Activated CD4-positive, alpha-beta T cell treated with anti-CD3 and anti-CD28 coated beads, Interleukin-2, amount 10 ng/mL, durations not matched to agents 24 days and 14 days (primary cell): ENCODE measurements at places on chromosomes 4 and X. TPM values are rescaled to one million over a fixed set of nuclear protein-coding genes. Genes with fewer than 3 reads are reported as not detected.

DUSP21 gene
- not detected in 2 replicates for total RNA-seq

SPATA18 gene
- total RNA-seq = 0.07 TPM in 1 of 2 replicates, not detected in the other

PGAM4 gene
- 0.38 and 0.79 TPM in 2 replicates for total RNA-seq

SMIM43 gene
- total RNA-seq = not detected in 2 replicates

DAPP1 gene
- total RNA-seq = 28.4 and 29.5 TPM in 2 replicates

PWWP3B gene
- not detected in 2 replicates for total RNA-seq

IRS4 gene
- 0.05 and 0.09 TPM in 2 replicates for total RNA-seq

TLR7 gene
- 0.12 and 0.17 TPM in 2 replicates for total RNA-seq

GPC4 gene
- 0.05 TPM in 1 of 2 replicates, not detected in the other for total RNA-seq

RIBC1 gene
- total RNA-seq = 0.44 and 0.54 TPM in 2 replicates

UGT2B11 gene
- not detected in 2 replicates for total RNA-seq

ESX1 gene
- not detected in 2 replicates for total RNA-seq

GPM6B gene
- 0.14 TPM in 1 of 2 replicates, not detected in the other for total RNA-seq

SPON2 gene
- 20.7 and 21.6 TPM in 2 replicates for total RNA-seq

GAGE12E gene
- not detected in 2 replicates for total RNA-seq

TCEANC gene
- total RNA-seq = 3.0 and 4.2 TPM in 2 replicates

POU4F2 gene
- not detected in 2 replicates for total RNA-seq

PASD1 gene
- total RNA-seq = not detected in 2 replicates

MTCP1 gene
- 9.8 and 11.4 TPM in 2 replicates for total RNA-seq

CFI gene
- total RNA-seq = not detected in 2 replicates

MAGEA1 gene
- not detected in 2 replicates for total RNA-seq
